ENCODE measurements at places on chromosomes 3 and 15.

- no peak for DNase-seq
Measured at GRCh38 chr15:99732124-99732750, 1.0 kb downstream of the LYSMD4 start.

DNA sequence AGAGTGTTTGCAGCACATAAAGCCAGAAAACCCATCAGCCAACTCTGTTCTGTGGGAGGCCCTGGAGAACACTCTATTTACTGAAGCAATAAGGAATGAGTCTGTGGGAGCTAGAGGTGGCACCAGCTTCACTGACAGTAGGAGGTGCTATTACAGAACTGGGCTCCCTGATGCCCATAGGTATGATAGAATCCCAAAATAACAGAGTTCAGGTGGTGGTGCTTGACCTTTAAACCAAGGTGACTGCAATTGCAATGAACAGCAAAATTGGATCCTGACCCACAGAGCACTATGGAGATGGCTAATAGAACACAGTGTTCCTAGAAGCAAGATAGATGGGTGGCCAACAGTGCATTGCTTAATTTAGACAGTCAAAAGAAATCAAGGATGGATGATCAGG is 95.4 kb upstream of the RNU6-1 start:
- DNase-seq, result no peak

DNA sequence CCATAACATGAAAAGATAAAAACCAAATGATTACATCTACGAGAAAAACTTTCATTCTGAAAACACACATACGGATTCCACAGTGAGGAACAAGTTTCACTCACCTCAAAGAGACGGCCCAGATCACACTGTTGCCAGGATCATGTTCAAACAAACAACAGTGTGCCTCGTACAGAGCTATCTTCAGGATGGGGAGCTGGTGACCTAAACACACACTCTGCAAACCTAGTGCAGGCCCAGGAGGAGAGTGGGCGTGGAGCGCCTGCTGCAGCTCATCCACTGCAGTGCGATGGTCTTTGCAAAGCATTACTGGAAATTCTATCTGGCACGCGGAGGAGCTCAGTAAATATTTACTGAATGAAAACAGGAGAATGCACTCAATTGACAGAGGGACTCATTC is 38.5 kb downstream of the TAMM41 start:
- DNase-seq, result no peak

- no peak for DNase-seq
Measured at GRCh38 chr3:123725652-123726400, 141.0 kb upstream of the HACD2 start.

DNA sequence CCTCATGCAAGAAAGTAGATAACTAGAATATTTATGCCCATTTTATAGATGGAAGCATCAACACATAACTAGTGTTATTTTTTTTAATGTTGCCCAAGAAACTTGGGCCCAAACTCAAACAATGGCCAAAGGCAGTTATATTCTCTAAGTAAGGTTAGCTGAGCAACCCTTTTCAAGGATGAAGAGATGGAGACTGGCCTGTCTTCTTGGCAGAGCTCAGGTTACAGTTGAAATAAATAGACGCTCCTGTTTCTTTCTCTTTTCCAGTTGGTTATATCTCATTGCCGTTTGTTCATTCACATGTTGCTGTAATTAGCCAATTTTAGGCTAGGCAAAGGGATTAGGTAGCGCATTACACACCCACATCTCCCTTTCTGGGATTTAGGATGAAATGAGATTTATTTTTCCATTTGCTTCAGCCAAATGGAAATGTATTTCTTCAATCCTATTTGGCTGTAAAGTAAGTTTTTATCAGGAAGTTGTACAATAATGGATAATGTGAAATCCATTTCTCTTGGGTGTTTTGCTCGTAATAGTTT is 93.2 kb downstream of the CMSS1 start:
- DNase-seq, result no peak

DNA sequence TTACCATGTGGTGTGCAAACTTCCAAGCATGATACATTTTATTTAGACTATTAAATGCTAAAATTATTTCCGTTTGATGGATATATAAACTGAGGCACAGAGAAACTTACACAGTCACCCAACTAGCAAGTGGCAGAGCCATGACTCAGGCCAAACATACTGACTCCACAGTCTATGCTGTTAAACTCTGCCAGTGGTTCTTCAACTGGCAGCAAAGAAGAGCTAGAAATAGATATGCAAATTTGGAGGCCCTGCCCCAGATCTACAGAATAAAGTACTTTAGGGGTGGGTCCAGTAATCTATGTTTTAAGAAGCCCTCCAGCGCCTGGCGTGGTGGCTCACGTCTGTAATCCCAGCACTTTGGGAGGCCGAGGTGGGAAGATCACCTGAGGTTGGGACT is 400.0 kb downstream of the FOXP1 start:
- DNase-seq, result no peak

DNA sequence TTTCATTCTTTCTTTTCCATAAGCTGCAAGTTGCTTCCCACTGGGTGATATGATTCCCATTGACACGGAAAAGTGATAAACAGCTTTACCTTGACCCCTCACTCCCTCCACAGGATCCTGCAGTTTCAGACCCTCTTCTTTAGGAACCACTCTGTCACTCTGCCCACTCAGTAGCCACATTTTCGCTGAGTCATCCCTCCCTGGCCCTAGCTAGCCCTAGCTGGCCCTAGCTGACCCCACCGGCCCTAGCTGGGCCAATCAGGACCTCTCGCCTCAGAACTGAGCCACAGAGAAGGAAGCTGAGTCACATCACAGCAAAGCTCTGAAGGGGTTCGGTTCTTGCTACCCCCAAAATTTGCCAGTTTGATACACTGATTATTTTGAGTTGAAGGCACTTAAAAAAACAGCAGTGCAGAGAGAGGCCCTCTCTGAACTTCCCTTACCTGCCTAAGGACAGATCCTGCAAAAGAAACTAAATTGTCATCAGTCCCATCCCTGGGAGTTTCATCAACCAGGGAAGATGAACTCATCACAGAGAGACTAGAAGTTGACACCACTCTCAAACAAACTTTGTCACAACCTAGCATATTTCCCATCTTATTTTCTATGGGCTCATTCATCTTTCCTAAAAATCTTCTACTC is 233.5 kb upstream of the PROK2 start:
- DNase-seq, result no peak

GRCh38 chr15:29103824-29104565 is 165.6 kb downstream of the NSMCE3 start:
- DNase-seq, result peak; percentile 50

GRCh38 chr15:67118808-67119207 is 53.4 kb downstream of the SMAD3 start:
- no peak for DNase-seq

GRCh38 chr15:34606131-34606530 is 22.7 kb upstream of the GOLGA8B start:
- no peak for DNase-seq

- no peak for DNase-seq
Measured at GRCh38 chr3:171374260-171374659, 85.9 kb downstream of the TNIK start.

DNA sequence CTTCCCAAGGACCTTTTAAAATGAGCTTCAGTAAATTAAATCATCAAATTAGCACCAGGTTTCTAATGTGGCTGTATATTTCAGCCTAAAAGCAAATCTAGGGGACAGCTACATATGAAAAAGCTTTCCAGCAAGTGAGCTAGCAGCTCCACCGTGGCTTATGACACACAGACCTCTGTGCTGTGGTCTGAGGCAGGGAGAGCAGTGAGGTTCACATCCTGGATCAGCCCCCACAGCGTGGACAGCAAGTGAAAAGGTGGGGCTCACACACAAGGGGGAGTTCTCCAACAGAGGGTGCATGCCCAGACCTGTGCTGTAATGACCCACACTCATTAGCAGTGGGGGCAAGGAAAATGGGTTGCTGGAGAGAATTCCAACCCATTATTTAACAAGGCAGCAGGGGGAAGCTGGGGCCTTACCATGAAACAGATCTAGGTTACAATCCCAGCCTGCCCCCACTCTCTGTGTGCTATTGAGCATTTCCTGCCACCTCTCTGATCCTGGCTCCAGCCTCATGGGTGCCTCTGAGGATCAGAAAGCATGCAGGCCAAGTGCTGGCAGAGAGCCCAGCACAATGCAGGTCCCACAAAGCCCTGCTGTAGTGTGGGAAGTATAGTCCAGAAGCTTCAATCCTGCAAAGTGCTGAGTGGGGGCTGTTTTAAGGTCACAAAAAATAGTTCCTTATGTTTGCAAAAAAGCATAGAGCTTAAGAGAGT is 48.2 kb downstream of the RASGRF1 start:
- no peak for DNase-seq

- DNase-seq, result no peak
Measured at GRCh38 chr3:124671106-124671505, 59.1 kb upstream of the UMPS start.

DNA sequence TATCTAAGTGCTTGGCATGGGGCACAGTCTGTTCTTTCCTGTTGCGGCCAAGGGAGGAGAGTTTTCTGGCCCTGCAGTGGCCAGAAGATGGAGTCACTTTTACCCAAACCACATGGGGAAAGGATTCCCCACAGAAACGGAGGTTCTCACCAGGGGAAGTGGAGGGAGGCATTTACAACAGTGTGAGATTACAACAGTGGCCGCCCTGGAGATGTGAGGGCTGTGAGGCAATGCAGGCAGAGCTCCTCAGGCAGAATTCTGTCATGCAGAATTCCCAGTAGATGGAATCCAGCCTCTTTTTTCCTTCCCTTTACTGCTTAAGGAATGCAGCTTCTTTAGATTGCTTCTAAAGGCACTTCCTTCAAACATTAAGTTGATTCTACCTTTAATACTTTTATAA is 83.1 kb downstream of the CACNA1D start:
- no peak for DNase-seq

DNA sequence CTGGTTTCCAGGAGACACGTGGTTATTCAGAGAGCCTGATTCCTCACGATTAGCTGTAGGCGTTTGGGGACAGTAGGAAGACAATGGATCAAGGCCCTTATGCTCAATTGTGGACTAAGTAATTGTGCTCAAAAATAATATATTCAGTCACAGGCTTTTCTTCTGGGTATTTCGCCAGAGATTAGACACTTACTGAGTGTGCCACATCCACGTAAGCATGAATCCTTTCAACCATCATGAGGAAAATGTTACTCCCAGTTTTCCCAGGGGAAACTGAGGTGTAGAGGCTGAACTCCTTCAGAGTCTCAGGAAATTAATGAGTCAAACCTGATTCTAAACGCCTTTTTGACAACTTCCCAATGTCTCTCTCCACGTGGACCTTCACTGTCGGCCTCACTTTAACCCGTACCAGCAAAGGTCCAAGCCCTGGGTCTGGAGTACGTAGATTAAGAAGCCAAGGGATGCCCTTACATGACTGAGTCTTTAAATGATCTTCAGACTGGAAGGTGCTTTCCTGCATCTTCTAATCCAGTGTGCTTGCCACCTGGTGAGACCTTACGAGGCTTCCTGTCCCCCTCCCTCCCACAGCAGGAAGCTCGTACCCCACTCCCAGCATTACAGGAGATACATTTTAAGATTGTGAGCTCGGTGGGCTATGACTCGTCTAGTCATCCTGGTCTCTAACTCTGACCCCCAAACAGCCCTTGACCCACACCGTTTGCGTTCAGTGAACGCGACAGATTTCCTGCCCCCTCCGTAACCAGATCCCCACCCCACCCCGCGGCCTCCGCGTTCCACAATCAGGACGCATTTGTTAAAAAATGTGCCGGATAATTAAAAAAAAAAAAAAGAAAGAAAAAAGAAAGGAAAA is 1.7 kb downstream of the PKM start:
- DNase-seq, result no peak

GRCh38 chr3:189903562-189904250 is 217.0 kb downstream of the P3H2 start:
- DNase-seq, result no peak

GRCh38 chr15:50232791-50233190 is 32.7 kb downstream of the HDC start:
- DNase-seq, result no peak

DNA sequence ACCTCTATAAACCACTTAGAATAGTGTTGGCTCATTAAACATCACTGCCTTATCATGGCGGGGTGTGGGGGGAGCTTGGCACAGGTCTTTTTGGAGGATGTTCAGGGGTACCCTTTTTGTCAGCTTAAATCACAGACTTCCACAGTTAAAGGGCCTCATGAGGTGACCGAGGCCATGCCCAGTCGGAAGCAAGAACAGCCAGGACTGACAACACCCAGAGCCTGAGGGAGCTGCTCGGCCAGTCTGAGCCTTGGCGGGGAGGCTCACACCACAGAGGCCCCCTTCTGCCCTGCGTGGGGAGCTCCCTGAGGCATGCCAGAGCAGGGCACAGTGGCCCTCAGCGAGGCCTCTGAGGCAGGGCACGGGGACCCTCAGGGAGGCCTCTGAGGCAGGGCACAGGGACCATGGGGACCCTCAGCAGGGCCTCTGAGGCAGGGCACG is 49.5 kb downstream of the UMPS start:
- no peak for DNase-seq

GRCh38 chr3:13497386-13497785 is 17.3 kb downstream of the HDAC11 start:
- no peak for DNase-seq

- no peak for DNase-seq
Measured at GRCh38 chr3:155941354-155941753, 70.9 kb downstream of the GMPS start.

- no peak for DNase-seq
Measured at GRCh38 chr3:153628591-153628990, 466.6 kb downstream of the RAP2B start.

- no peak for DNase-seq
Measured at GRCh38 chr15:77859491-77860060, 217.9 kb downstream of the TBC1D2B start.

- DNase-seq, result no peak
Measured at GRCh38 chr15:73361337-73361736, 7.4 kb downstream of the HCN4 start.

- DNase-seq, result no peak
Measured at GRCh38 chr3:170506556-170506955, 79.3 kb downstream of the SLC7A14 start.

DNA sequence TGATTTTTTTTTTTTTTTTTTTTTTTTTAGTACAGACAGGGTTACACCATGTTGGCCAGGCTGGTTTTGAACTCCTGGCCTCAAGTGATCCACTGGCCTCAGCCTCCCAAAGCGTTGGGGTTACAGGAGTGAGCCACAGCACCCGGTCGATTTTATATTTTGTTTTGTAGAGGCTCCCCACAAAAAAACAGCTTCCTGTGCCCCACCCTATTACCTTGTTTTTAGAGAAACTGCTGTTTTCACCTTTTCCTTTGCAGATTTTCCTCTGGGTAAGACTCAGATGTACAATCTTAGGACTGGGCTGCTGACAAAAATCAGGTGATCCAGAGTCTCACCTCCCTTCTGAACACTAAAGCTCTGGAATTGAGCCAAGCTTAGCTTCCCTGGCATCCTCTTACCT is 20.6 kb downstream of the ARRDC4 start:
- no peak for DNase-seq

- no peak for DNase-seq
Measured at GRCh38 chr15:99454941-99455788, 110.6 kb upstream of the MEF2A start.

GRCh38 chr15:71476823-71477222 is 333.5 kb upstream of the NR2E3 start:
- no peak for DNase-seq

Measured in stimulated activated CD4-positive, alpha-beta T cell treated with anti-CD3 and anti-CD28 coated beads, Interleukin-1b, Interleukin-23, amount 100 ng/mL, for 24 hours (primary cell).